CD4-positive, alpha-beta T cell (primary cell): ENCODE measurements at places on chromosomes 2 and 18.

- no peak for DNase-seq
These were observed 17.7 kb downstream of the IWS1 start for GRCh38 chr2:127508631-127509034.

GRCh38 chr2:187519419-187520120 lies 34.7 kb downstream of the TFPI start:
- no peak for DNase-seq

- no peak for DNase-seq
These were observed 19.7 kb upstream of the SFXN5 start for GRCh38 chr2:73091164-73091563.

DNA sequence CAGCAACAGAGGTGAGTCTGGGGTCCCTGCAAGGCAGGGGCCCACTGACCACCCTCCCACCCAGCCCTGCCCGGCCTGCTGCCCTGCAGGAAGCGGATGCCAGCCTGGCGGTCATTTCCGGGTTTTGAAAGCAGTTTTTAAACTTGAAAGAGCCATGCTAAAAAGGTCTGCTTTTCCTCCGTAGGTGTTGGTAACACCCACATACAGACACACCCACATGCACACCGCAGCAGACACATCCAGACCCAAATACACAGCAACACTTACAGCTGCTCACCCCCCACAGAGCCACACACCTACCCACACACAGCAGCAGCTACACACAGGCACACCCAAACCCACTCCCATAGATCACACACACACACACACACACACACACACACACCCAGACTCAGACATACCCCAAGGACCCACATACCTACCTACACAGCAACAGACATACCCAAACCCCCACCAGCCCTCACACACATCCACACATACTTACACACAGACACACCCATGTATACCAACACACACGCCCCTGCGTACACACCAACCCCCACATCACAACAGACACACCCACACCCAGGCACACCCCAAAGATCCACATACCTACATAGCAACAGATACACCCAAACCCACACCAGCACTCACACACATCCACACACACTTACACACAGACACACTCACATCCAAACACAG lies 7.6 kb downstream of the ZFP36L2 start:
- peak; percentile 76 for DNase-seq

GRCh38 chr2:10635430-10635829 lies 54.3 kb downstream of the NOL10 start:
- no peak for DNase-seq

DNA sequence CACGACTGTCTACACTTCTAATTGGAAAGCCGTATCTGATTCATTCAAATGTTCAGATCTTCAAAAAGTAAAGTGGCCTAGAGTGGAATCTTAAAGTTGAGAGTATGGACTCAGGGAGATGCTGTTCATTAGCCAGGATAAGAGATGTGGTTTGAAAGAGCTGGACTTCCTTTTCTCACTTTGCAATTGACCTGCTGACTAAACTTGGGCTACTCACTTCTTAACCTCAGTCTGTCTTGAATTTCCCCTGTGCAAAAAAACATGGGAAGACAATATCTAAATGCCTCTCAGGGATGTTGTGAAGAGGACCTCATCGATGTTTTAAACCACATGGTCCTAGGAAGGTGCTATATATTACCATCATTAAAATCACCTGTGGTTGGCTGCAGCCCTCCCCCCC lies 64.1 kb downstream of the BCL2 start:
- no peak for DNase-seq

DNA sequence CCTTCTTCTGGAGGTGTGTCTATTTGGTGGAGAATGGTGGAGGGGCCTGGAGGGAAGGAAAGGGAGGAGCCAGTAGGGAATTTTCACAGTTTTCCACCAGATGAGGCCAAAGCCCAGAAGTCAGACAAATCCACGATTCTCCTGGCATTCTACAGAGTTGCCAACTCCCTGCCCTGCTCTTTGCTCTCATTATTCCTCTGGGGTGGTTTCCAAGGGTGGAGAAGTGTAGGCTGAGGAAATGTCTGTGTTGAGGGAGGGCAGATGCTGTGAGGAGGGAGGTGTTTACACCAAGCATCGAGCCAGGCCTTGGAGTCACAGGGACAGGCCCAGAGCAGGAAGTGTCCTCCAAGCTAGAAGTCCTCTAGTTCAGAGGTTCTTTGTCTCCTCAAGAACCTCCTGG lies 124.1 kb upstream of the LGALSL start:
- no peak for DNase-seq

GRCh38 chr2:159614534-159615366 lies 1.6 kb downstream of the BAZ2B start:
- DNase-seq: no peak
